NCI-H187 treated with DMSO at 0.1 percent for 48 hours (cell line): ENCODE measurements at places on chromosomes 3 and 15.

DNA sequence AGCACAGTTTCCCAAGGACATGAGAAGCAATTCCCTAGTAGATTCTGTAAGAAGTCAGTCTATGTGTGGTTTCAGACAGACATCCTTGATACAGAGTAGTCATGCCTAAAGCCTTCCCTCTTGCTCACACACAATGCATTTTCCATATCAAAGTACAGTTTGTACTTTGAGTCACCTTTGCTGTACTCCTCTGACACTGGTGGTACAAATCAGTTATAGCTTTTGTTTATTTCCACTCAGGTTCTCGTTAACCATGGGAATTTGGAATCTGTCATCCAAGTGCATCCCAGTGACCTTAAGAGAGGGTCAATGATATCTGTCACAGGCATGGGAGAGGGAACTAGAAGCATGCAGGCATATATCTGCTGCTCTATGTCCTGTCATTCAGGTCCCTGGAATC is 3.6 kb upstream of the GNB4 start:
- DNase-seq, result no peak

GRCh38 chr15:60316961-60317360 is 80.8 kb downstream of the ANXA2 start:
- DNase-seq, result no peak

GRCh38 chr3:139129892-139130291 is 85.2 kb upstream of the PRR23C start:
- no peak for DNase-seq

DNA sequence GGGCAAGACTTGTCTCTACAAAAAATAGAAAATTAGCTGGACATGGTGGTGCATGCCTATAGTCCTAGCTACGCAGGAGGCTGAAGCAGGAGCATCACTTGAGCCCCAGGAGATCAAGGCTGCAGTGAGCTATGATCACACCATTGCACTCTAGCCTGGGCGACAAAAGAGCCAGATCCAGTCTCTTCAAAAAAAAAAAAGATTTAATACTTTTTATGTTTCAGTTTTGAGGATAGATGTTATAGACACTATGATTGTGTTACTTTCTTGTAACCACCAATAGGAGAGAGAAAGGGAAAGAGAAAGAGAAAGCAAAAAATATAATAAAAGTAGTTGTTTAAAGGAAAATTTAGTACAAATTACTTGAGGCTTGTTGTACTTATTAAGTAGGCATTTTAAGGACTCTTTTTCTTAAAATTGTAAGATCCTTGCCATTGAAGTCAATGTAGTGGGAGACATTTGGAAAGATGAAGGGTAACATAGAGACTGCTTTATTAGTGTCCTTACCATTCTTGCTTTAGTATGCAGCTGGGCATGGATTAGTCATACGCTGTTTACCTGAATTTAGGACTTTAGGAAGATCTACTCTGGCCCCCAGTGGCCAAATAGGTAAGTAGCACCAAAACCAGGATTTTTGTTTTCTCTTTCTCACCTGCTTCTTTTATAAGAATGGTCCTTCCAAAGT is 35.1 kb upstream of the ZDHHC23 start:
- DNase-seq, result no peak

DNA sequence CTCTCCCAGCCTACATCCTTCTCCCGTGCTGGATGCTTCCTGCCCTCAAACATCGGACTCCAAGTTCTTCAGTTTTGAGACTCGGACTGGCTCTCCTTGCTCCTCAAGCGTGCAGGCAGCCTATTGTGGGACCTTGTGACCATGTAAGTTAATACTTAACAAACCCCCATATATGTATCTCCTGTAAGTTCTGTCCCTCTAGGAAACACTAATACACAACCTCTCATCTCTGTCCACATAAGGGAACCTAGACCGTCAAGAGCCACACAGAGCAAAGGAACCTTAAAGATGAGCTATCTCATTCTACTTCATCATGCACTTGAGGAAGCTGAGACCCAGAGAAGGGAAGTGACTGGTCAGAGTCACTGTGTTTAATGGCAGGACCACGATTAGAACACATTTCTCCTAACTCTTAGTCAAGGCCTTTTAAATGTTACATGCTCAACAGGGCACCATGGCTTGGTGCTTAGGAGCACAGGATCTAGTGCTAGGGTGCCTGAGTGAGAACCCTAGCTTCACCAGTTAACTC is 50.3 kb downstream of the NPTN start:
- no peak for DNase-seq

- no peak for DNase-seq
Measured at GRCh38 chr3:53198256-53198977, 37.4 kb downstream of the PRKCD start.

DNA sequence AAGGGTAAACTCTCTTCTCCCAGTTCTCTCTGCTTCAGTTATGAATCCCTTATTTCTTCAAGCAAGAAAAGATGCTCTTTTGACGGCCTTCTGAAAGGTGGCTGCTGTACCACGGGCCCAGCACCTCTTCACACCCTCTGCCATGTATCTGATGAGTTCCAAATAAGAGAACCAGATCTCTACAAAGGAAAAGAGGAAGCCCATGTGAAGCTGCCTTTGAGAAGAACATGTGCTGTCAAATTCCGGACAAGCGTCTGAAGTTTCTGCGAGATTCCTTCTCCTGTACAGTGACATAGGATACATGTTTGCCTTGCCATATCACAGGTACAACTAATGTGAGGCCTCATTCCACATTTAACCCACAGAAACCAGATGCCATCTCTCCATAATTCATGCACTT is 59.2 kb downstream of the SH3BP5 start:
- DNase-seq, result no peak

GRCh38 chr3:71486831-71487230 is 96.7 kb downstream of the FOXP1 start:
- DNase-seq, result no peak

- DNase-seq, result no peak
Measured at GRCh38 chr15:32152574-32152973, 122.3 kb downstream of the CHRNA7 start.

DNA sequence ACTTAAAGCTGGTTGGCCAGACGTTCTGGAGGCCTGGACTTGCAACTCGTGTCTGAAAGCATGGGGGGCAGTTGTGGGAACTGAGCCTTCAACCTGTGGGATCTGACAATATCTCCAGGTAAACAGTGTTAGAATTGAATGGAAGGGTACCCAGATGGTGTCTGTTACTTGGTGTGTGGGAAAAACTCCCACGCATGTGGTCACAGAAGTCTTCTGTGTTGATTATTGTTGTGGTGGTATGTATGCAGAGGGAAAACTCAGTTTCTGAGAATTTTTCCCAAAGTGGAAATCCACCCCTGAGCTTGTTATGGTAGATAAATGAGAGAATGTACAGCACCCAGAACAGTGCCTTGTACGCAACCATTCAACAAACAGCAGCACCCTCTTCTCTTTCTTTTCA is 238.1 kb upstream of the ICE2 start:
- no peak for DNase-seq

DNA sequence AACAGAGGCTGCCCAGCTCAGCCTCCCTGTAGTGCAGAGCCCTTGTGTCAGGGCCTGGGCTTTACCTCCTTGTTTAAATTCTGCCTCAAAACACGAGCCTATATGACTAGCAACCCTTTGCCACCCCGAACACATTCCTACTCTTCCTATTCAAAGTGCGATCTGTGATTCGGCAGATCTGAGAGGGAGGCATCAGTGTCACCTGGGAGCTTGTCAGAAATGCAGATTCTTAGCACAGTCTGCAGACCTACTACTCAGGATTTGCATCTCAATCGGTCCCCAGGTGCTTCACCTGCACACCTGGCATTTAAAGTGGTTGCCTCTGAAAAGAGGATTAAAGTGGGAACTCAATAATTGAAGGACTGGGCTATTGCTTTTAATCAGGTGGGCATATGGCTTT is 273.2 kb upstream of the TOPAZ1 start:
- DNase-seq, result no peak

DNA sequence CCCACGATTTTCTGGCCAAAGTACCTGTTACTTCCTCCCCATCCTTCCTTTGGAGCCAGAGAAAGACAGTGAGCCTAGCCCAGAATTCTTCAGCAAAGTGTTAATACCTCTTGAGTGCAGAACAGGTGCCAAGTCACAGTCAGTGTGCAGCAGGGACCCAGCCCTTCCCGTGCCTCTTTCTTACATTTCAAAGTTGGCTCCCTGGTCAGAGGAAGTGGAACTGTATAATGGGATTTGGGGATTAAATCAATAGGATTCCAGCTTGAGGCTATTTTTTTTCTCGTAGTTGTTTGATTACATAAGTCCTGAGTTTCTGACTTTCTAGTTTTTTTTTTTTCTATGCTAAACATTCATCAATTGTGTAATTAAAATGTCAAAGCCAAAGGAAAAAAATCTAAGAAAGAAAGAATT is 52.6 kb upstream of the ABHD10 start:
- no peak for DNase-seq

GRCh38 chr3:128235207-128235926 is 82.1 kb downstream of the EEFSEC start:
- no peak for DNase-seq

DNA sequence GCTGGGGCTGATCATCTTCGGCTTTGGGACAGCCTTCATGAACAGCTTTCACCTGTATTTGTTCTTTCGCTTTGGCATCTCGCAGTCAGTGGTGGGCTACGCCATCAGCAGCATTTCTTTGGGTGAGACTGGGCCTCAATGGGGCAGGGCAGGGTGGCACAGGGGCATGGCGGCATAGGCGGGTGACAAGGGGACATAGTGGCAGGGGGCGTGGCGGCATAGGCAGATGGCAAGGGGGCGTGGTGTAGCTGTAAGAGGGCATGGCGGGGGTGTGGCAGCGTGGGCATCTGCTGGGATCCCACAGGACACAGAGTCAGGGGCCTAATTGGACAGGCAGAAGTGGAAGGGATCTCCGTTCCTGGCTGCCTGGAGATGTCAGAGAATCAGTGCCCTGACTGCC is 25.5 kb downstream of the SLC22A14 start:
- DNase-seq, result no peak

DNA sequence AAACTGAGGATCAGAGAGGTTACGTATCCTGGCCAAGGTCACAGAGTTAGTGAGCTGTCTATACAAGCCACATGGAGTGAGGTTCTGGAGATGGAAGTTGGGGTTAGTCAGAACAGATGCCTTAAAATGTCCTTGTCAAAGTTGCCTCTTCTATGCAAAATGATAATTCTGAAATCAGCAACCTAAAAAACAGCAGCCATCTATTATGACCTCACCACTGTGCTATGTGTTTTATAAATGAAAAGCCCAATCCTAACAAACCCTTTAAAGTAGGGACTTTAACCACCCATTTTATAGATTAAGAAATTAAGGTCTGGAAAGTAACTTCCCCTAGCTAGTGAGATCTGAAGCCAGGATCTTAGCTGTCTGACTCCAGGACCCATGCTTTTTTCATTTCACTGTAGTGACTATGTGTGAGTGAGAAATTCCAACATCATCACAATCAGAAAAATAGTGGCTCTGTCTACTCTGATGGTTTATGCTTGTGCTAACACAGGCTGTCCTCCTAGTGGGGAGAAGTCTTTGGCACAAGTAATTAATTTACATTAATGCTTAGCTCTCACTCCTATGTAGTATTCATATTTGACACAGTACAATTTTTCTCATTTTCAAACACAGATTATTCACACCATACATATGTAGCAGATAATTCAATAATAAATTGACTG is 143.6 kb downstream of the ANO10 start:
- no peak for DNase-seq

DNA sequence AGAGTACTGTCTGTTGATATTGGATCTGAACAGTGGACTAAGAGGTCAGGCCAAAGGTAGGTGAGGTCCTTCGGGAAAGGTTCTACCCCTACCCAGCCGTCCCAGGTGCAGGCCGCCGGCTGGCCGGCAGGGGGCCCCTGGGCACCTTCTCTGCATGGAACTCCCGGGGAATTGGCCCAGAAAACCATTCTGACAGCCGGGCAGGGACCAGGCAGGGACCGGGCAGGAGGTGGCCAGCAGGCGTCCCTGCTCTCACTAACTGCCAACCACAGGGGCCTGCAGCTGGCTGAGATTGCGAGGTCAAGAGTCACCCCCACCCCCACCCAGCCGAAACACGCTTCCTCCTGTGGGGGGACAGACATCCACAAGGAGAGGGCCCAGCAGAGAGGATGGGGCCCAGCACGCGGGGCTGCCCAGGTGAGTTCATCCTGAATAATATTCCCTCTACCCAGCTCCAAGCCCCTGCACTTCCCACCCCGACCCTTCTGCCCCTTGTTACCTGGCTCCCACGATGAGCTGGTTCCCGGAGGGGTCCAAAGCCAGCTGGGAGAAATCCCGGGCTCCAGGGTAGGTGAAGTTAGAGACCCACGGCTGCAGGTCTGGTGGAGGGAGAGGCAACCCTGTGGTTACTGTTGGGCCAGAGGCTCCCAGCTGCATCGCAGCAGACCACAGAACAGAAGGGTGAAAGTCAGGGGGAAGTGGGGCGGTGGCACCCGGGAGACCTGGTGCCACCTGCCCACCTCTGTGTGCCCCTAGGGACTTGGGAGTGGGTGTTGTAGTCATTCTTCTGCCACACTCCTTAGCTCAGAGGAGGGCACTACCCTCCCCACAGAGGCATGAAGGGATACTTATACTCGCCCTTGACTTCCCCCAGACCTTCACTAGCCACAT is 84.4 kb downstream of the SEMA5B start:
- no peak for DNase-seq

DNA sequence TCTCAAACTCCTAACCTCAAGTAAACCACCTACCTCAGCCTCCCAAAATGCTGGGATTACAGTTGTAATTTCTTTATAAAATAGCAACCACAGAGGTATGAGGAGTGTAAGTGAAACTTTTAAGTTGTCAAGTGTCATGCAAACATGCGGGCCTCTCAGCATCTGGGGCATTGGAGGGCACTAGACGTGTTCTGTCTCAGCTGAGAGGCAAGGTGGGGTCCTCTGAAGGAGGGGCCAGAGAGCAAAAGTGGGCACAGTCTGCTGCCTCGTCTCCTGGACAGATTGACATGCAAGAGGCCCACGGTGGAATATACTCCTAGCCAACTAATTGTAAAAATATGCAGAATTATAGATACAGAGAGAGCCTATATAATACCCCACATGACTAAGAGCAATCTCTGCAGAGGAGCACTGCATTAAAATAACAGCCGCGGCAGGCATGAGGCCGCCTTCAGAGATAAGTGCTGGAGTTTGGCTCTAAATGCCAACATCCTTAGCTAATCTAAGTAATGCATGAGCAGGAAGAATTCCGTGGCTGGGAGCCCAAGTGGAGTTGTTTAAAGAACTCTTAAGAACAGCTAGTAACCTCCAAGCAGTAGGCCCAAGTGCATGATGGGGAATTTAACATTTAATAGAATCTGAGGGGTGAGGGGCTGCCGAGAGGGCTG is 87.8 kb upstream of the RNU6-1 start:
- DNase-seq, result no peak

DNA sequence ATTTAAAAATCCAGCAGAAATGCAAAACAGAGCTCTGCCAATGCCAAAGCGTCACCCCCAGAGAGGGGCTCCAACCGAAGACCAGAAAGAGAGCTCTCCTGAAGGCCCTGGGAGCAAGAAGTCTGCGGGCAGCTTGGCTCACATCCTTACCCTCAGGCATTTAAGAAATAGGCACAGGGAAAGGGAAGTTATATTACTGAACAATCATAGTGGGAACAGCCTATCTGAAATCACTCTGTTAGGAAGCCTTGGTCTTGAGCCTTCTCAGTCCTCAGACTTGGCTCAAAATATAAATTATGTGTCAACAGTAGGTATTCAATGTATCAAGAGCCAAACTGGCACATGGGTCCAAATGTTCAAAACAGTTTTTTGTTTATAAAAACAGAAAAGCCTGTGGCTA is 10.3 kb upstream of the PPARG start:
- DNase-seq, result no peak
